ENCODE measurements at places on chromosomes 2 and 18.

GRCh38 chr2:42777883-42778805 lies 14.2 kb upstream of the OXER1 start:
- DNase-seq: no peak

- no peak for DNase-seq
Measured at GRCh38 chr2:28665041-28665704, 86.5 kb upstream of the PPP1CB start.

GRCh38 chr18:22539051-22539765 lies 121.5 kb upstream of the CTAGE1 start:
- DNase-seq: no peak

DNA sequence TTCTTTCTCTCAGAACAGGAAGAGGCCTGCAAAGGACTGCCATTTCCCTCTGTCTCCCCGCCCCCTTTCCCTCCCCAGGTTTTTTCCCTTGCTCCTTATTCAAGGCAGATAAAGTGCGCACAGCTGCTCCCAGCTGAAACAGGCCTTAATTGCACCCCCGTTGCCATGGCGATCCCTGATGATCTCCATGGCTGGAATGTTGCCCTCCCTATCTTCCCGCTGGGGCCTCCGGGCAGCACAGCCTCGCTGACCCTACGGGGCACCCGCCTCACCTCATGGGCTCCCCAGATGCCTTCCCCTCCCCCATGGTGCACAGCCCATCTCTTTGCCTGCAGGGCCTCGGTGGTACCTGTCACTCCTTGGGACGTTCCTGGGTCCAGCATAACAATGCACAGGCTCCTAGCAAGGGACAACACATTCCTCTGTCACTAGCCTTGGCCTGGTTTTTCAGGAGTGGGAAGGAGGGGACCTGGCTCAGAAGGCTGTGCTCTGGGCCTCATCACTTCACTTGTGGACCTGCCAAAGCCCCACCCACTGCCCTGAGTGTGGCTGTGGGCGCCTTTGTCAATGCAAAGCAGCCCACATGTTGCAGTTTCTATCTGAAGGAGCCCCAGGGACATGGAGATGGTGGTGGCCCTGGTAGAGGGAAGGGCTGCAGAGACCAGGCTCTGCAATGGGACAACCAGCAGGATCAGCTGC lies 115.0 kb downstream of the CELF4 start:
- DNase-seq: no peak

GRCh38 chr2:200193331-200193730 lies 113.2 kb upstream of the SPATS2L start:
- DNase-seq: no peak
